Ecto neural progenitor cell (in vitro differentiated cells): ENCODE measurements at places on chromosomes 1 and 21.

DNA sequence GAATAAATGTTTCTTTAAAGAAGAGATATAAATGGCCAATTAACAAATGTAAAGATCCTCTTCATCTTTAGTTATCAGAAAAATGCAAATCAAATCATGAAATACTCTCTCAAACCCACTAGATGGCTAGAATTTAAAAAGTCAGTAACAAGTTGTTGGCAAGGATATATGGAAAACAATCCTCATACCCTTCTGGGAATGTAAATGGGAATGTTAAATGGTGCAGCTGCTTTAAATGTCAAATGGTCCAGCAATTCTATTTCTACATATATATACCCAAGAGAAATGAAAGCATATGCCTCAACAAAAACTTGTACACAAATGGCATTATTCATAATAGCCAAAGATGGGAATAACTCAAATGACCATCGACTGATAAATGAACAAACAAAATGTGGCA, 283.5 kb downstream of the RWDD3 start:
- DNase-seq = no peak

GRCh38 chr1:94602316-94602715, 60.8 kb upstream of the F3 start:
- DNase-seq = no peak

- peak; percentile 29 for DNase-seq
Measured at GRCh38 chr21:46191686-46192575, 7.7 kb upstream of the SPATC1L start.

GRCh38 chr1:97105531-97105930, 383.9 kb downstream of the PTBP2 start:
- DNase-seq = no peak

DNA sequence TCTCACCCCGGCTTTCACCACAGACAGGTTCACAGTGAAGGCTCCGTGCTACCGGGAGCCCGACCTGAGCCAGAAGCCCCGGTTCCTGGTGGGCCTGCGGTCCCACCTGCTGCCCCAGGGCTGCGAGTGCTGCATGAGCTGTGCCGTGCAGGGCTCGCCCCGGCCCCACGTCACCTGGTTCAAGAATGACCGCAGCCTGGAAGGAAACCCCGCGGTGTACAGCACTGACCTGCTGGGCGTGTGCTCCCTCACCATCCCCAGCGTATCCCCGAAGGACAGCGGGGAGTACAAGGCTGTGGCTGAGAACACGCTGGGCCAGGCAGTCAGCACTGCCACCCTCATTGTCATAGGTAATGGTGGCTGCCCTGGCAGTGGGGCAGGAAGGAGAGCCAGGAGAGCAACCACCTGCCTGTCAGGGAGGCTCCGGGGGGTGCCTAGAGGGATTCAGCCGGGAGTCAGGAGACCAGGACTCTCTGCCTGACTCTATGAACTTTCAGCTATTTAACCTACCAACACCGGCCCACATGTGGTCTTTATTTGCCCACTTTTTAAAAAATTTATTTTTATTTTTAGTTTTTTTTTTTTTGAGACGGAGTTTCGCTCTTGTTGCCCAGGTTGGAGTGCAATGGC, 36.4 kb downstream of the IGFN1 start:
- peak; percentile 33 for DNase-seq

GRCh38 chr1:32954168-32954567, 10.4 kb downstream of the RNF19B start:
- no peak for DNase-seq

DNA sequence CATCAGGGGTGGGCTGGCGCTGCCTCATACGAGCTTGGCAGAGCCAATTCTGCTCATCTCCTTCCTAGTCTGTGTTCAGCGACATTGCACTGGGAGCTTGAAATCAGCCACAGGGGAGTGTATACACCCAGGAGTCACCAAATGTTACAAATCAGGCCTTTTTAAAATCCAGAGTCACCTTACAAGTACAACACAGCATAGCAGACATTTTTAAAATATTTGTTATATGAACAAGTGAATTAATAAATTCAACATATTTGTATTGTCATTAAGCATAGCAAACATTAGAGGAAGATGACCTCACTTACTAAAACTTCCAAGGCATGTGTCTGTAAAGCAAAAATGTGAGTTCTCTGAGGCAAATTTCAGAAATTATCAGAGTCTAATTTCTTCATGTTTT, 210.0 kb downstream of the HLX start:
- DNase-seq = no peak

DNA sequence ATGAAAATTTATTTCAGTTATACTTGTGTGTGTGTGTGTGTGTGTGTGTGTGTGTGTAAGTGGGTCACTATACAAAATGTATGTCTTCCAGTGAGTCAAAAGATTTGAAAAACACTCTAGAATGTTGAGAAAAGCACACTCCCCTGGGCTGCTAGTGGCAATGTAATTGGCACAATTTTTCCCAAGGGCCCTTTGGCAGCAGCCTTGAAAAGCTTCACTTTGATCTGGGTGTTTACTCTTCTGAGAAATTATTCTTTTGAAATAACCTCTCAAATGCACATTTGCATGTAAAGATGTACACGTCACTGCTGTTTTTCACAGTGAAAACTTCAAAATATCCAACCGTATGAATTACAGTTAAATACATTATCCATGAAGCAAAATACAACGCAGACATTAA, 22.1 kb upstream of the SLC44A3 start:
- no peak for DNase-seq

DNA sequence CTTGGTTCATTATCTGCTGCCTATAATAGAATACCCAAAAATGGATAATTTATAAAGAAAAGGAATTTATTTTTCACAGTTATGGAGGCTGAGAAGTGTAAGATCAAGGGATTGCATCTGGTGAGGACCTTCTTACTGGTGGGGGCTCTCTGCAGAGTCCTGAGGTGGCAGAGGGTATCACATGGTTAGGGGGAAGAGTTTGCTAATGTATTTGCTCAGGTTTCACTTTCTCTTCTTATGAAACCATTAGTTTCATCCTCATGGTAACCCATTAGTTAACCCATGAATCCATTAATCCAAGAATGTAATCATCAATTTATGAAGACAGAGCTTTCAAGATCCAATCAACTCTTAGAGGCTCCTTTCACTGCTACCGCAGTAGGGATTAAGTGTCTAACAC, 120.6 kb downstream of the DNM3 start:
- DNase-seq = no peak

GRCh38 chr1:203444171-203444576, 31.4 kb upstream of the PRELP start:
- no peak for DNase-seq

DNA sequence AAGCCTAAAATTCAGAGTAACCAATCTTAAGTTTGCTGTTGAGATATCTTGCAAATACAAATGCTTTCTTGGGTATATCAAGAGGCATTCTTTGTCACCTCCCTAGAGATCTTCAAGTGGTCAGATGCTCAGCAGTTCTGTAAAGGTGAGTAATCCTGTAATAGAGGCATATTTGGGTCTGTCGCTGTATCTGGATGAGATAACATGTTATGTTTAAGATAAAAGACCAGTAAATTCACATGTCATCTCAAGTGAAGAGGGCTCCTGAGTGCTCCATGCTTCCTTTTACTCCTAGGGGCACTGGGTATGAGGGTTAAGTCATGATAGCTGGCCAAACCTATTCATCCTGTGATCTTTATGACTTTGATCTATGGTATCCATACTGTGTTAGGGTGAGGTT, 7.5 kb downstream of the CR2 start:
- no peak for DNase-seq

GRCh38 chr1:200223613-200224012, 186.2 kb downstream of the ZNF281 start:
- no peak for DNase-seq
